ENCODE measurements at places on chromosomes 12 and 14.

DNA sequence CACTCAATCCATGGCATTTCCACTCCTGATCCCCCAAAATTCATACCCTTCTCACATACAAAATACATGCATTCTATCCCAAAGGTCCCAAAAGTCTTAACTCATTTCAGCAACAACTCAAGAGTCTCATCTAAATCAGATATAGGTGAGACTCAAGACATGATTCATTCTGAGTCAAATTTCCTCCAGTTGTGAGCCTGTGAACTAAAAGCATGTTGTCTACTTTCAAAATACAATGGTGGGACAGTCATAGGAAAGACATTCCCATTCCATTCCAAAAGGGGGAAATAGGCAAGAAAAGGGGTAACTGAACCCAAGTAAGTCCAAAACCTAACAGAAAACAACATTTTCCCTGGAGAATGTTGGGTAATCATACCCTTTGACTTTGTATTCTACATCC, 103.3 kb downstream of the C12orf75 start:
- DNase-seq, result no peak

GRCh38 chr12:68400226-68400829, 68.2 kb upstream of the MDM1 start:
- no peak for DNase-seq

DNA sequence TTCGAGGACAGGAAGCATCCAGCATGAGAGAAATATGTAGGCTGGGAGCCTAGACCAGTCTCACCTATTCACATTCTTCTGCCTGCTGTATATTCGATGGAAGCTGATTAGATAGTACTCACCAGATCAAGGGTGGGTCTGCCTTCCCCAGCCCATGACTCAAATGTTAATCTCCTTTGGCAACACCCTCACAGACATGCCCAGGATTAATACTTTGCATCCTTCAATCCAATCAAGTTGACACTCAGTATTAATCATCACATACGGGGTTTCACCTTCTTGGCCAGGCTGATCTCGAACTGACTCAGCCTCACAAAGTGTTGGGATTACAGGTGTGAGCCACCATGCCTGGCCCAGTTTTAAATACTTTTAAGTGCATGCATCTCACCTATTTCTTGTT, 30.5 kb upstream of the SLC10A1 start:
- no peak for DNase-seq

- DNase-seq, result peak; percentile 58
Observed at GRCh38 chr14:93953263-93953662, 23.1 kb downstream of the ASB2 start.

DNA sequence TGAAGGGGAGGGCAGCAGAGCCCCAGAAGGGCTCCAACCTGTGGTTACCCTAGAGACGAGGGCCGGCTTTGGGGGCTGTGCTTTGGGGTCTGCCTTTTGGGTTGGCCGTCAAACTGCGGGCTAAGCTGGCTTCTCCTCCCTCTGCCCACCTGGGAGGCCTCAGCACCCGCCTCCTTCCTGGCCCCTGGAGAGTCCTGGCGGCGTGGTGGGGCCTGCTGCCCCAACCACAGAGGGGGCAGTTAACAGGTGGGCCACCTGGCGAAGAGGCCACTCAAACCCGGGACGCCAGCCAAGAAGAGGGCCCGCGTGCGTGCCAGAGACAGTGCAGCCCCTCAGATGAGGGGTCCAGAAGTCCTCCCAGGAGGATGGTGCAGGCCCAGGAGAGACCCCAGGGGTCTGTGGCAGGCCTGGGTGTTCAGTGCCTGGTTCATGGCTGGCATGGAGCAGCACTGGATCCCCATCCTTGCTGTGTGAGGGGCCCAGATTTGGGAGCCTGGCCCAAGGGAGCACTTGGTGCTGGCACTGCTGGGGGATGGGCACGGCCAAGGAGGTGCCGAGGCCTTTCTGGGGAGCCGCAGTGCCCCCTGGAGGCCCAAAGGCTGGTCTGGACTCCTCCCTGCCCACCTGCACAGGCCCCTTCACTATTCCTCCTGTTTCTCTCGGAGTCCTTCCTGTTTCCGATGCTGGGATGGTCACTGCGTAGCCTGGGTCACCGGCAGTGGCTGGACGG, 48.8 kb downstream of the LRCOL1 start:
- no peak for DNase-seq

DNA sequence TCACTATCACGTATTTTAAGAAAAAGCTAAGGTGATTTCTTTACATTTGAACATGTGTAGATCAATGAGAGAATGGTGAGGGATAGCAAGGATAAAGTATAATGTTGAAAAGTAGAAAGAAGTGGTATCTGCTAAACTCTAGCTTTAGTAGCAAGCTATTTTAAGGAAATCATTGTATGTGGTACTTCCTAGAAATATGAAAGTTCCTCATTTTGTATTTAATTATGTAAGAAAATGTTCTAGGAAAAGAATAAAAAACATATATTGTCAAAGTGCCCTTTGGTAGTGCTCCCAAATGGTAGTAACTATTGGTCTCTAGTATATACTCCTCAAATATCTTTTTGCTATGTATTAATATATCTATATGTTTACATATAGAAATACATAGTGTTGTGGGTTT, 35.7 kb downstream of the RAB21 start:
- DNase-seq, result no peak

DNA sequence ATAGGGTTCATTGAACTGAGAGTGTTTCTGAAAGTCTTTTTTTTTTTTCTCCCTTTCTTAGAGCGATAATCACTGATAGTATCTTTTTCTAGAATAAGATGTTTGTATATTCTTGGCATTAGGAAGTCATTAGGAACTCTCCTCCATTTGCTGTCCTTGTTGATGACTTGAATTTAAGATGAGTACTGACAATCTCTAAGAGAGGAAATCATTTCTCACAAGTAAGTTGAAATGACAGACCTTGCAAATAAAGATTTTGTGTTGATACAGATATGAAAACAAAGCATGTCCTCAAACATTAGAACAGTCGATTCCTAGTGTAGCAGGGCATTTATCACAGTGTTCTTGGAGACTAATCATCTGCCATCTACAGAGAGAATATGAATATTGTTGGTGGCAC, 458.4 kb upstream of the SYT1 start:
- no peak for DNase-seq

GRCh38 chr14:104087981-104088850, 2.7 kb downstream of the ASPG start:
- DNase-seq, result no peak

GRCh38 chr14:90319173-90319572, 12.6 kb downstream of the NRDE2 start:
- DNase-seq, result no peak

- DNase-seq, result no peak
Observed at GRCh38 chr12:4745249-4745648, 25.0 kb downstream of the GALNT8 start.

DNA sequence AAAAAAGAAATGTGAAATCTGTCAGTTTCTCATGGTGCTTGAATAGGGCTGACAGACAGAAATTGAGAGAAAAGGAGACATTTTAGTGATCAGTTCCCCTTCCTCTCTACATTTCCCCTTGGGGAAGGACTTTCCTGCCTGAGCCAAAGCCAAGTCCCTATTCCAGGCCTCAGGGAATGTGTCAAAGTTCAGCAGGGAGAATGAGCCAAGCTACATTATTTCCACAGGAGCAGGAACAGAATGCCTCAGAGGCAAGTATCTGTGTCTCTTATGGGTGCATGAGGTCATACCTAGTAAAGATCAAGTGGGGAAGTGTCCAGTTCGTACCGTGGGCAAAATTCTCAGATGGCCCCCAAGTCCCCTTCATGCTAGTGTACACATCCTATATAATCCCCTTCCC, 68.6 kb downstream of the IQSEC3 start:
- DNase-seq, result no peak

DNA sequence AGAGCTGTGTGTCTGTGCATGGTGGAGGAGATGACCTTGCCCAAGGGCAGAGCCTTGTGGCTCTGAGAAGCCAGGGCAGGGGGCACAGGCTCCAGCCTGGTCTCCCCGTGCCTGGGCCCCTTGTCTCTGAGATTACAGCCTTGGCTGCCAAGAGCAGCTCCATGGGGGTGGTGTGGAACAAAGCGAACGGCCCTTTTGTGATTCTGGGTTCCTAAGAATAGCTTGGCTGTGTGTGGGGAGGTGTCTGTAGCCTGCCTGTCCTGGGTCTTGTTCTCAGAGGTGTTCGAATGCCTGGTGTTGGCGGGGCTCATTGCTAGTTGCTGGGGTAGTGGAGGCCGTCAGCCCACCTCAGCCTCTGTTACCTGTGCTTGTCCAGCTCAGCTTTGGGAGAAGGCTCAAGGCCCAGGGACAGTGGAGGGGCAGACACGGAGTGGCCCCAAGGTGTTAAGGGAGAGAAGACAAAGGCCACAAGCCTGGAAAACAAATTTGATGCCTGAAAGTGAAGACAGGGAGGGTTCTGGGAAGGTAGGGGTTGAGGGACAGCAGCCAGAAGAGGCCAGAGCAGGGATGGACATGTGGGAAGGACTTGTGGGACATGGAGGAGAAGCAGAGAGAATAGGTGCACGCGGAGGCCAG, 7.4 kb upstream of the MYH7 start:
- peak; percentile 30 for DNase-seq

DNA sequence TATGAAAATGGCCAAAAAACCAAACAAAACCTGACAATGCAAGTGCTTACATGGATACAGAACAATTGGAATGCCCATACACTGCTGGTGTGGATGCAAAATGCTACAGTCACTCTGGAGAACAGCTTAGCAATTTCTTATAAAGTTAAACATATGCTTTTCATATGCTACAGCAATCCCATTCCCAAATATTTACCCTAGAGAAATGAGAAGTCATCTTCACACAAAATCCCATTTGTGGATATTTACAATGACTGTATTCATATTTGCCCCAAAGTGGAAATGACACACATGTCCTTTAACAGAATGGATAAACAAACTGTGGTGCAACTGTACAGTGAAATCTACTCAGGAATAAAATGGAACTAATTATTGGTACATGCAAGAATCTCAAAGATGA, 20.4 kb downstream of the SAV1 start:
- no peak for DNase-seq

DNA sequence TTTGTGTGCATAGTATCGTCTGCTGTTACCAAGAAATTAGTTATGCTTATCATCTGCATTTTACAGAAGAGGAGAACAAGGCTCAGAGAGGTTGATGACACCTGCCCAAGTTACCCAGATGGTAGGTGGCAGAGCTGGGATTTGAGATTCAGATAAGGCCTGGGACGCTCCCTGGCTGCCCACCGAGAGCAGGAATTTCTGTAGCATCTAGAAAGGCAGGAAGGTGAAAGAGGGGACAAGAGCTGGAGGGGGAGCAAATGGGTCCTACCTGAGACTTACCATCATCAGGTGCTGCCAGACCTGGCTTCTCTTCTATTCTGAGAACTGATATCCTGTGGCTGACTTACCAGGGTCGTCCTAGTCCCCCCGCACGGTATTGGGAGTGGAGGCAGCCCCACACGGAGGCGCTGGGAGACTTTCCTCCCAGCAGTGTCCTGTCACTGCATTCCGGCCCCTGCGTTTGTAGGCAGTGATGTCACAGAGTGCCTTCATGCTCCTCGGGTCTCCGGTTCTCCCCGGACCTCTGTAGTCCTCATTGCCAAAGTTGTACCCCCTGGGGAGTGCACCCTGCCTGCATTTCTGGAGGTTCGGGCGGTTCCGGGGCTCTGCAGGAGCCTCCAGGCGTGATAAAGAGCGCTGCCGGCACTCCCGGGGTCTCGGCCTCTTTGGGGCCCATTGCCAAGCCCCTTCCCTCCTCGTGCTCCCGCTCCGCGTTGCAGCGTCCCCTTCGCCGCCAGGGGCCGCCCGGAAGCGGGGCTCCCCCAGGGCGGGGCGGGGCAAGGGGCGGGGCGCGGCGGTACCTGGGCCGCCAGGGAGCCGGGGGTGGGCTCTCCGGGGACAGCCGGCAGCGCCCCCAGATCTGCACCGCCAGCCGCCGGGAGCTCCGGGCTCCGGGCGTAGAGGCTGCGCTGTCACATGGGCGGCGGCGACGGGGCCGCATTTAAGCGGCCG, at the start of gene CABP1:
Gene CABP1, plus strand, starts transcription at position 856 of the 951 bp plus-strand sequence. Its CDS starts 60 bp downstream, at position 916.
- DNase-seq, result peak; percentile 90

DNA sequence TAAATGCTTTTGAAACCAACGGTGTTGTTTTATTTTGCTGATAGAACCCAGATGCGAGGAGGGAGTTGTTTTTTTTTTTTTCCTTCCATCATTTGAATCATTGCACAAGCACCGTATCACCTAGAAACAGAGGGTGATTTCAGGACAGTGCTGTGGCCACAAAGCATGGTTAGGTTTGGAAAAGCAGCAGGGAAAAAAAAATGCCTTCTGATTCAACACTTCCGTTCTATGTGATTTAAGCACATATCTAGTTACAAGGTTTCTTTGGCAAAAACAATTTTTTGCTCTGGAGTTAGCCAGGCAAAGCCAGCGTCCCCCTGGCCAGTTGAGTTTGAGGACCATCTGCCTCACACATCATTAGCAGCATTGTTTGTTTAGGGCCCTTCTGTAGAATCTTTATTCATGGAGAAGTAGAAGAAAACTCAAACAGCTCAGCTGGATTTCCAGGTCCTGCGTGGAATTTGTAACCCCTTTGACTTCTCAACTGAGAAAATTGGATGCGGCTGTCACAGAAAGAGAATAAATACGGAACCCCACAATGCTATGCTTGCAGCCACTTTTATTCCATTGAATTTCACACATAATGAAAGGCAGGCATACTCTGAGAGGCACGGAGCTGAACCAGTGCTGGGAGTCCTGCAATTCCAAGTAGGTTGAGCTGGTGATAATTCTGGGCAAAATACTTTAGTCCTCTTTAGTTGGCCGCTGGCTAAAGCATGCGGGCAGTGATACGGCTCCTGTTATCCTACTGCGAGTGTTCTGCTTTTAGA, 17.0 kb upstream of the WNT5B start:
- no peak for DNase-seq

GRCh38 chr14:55212634-55213033, 21.2 kb upstream of the DLGAP5 start:
- DNase-seq, result no peak

GRCh38 chr14:43539210-43539609, 967.9 kb downstream of the FSCB start:
- no peak for DNase-seq

- DNase-seq, result no peak
Observed at GRCh38 chr12:112473056-112473455, 54.3 kb downstream of the PTPN11 start.

DNA sequence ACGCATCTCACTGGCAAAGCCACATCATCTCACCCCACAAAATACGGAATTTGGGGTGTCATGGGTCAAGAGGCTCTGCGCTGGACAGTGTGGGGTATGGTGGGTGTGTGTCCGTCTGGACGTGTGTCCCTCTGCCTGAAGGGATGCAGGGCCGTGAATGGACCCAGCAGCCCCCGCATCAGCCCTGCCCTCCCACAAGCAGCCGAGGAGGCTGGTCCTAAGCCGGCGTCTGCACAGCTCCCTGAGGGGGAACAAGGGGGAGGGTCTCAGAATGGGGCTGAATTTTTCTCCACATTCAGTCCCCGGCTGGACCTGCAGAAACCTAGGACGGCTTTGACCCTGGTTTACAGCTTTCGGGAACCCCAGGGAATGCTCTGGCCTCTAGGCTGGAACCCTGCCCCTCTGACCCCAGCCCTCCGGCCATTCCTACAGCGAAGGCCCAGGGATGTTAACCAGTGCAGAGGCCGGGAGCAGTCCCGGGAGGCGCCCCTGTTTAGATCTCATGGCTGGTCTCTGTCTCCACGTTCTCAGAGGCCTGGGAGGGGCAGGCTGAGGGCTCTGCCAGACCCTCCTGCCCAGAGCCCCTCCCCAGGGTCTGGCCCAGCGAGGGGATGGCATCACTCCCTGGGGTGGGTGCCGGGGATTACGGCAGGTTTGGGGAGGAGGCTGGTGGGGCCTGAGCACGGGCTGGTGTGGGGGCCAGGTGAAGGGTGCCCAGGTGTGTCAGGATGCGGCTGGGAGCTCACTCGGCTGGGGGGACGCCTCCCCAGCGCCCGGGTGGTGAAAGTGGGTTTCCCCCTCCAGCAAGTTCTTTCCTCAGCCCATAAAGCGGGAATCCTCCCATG, 156.5 kb upstream of the C14orf180 start:
- peak; percentile 45 for DNase-seq

All from activated CD8-positive, alpha-beta memory T cell treated with anti-CD3 and anti-CD28 coated beads for 24 hours (primary cell).